Vagina (tissue), 2 donors: ENCODE measurements at places on chromosomes 6 and 20.

DNA sequence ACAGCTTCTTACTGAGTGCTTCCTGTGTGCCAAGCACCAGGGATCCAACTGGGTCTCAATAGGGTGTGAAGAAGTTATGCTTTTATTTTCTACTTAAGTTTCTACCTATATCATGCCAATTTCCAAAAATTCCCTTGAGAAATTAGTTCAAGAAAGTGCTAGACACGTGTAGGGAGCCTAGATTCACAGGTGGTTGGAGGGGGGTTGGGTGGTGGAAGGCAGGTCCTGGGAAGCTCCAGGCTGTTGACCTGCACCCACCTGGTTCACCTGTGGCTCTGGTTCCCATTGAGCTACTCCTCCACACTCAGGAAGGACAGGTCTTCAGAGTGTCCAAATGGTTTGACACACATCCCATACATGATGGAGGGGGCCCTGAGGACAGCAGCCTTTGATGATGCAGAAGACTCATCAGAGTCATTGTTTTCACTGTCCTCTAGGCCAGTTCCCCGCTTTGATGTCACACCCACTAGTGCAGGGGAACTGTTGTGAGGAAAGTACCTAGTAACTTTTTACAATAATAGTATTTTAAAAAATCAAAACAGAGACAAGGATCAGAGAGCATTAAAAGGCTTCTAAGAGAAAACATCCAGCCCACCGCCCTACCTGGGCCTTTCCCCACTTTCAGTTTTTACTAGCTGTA, 39.8 kb upstream of the MYL9 start:
- H3K27ac ChIP-seq: no peak overlapping the region
- no peak overlapping the region for H3K4me3 ChIP-seq
- no peaks in the 10 kb centered on the region for H3K4me1 ChIP-seq

DNA sequence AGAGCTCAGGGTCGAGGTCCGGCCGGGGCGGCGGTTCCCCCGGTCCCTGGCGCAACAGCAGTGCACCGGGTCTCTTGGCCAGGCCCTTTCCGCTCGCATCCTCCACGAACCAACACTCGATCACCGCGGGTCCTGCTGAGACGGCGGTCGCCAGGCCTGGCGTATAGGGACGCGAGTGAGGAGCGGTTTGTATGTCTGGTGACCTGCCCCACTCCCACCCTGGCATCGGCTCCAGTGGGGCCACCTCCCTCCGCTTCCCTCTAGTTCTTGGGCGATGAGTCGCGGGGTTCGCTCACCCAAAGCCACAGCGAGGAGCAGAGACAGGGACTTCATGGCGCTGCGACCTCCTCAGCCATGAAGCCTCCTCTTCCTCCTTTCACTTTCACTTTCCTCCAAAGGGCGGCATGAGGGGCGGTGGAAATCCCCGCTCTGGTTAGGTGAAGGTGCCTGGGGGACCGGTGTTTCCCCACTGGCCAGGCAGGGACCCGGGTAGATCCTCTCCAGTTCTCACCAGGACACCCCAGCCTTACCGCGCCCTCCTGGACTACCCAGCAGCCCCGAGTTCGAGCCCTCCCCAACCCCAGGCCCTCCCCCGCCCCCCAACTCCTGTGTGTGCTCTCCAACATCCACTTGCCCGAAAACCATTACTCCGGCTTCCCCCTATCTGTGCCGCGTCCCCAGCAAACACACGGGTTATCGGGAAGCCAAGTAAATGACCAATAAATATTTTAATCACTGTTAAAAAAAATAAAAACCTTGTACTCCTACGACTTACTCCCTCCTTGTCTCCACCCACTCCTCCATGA, at the start of gene TAPBP:
TAPBP (minus strand) TSS at position 370 of the 806 bp plus-strand sequence; CDS start at position 333, 37 bp downstream.
- no peak for DNase-seq
- no peaks in the 10 kb centered on the region for H3K36me3 ChIP-seq
- H3K4me1 ChIP-seq: peaks cover 61% of the 10 kb centered on the region
- no peaks in the 10 kb centered on the region for H3K27me3 ChIP-seq
- H3K4me3 ChIP-seq: peak within 1 kb of the TSS; percentile 73

DNA sequence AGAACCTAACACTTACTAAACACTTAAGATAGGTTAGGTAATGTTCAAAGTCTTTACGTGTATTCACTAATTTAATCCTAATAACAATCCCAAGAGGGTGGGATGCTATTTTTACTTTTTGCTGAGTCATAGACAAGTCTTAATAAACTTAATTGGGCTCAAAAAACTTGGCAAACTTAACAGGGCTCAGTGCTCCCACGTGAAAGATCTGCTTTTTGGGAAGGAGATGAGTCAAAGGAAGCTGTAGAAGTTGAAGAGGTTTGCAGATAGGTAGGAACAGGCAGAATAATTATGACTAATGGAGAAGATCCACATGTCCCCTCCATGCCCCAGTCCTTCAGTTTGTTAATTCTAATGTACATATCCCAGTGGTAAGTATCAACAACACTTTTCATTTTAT, 44.5 kb upstream of the STMND1 start:
- no peaks in the 10 kb centered on the region for H3K36me3 ChIP-seq
- H3K27ac ChIP-seq: no peak overlapping the region
- no peaks in the 10 kb centered on the region for H3K4me1 ChIP-seq
- DNase-seq: no peak

DNA sequence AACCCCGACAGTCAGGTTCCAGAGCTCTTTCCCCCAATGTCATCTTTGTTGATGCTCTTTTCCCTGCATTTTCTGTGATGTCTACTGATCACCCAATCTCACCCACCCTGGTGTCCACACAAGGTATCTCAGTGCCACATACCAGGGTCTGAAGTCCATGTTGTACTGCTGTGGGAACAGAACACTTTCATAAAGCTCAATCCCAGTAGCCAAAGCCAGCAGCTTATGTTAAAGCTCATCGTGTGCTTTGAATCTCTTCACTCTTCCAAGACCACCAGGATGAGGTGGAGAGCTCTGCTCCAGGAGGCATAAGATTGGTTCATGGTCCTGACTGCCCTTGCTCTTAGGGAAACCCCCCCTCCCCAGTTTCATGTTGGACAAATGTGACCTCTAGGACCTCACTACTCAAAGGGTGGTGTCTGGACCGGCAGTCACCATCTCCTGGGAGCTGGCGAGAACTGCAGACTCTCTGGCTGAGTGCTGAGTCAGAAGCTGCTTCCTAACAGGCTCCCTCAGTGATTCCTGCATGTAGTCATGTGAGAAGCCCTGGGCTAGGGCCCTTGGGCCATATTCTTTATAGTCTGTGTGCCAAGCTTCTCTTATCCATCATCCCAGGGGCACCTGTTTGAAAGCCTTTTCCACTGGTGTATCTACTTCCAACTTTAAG, 13.4 kb upstream of the CPNE5 start:
- peak overlapping the region; percentile 60 for H3K27ac ChIP-seq
- no peak for DNase-seq
- H3K36me3 ChIP-seq: peaks cover 7% of the 10 kb centered on the region

- DNase-seq: no peak
- no peak overlapping the region for H3K27ac ChIP-seq
- H3K27me3 ChIP-seq: no peaks in the 10 kb centered on the region
- H3K4me1 ChIP-seq: no peaks in the 10 kb centered on the region
- no peak overlapping the region for H3K4me3 ChIP-seq
Observed at GRCh38 chr6:83417880-83418663, 12.8 kb downstream of the ME1 start.

DNA sequence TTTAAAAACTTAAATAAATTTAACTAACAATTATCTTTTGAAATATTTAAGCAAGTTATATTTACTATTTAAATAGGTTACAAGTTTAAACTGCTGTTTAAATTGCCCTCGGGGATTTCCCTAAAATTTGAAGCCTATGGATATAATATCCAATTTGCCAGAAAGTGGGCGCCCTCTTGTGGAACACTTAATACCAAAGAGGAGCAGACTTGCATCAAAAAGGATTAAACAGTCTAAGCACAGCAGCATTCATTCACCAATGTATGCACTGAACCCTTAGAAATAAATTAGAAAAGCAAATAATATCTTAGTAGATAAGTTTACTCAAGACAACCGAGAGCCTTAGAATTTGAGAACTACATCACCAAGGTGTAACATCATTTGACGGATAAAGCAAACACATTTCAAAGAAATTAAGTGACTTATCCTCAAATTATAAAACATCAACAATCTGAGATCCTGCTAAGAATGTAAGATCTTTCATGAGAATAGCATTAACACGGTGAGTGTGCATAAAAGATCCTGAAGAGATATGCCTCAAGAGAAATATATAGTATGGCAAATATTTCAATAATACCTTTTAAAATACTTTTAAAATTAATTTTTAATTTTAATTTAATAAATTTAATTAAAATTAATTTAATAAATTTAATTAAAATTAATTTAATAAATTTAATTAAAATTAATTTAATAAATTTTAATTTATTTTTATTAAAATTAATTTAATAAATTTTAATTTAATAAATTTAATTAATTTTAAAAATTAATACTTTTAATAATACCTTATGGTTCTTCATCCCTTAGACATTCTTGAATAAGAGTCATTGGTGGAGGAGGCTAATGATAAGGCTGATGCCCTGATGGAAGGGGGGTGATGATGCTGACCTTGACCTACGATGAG, 11.5 kb upstream of the MEP1A start:
- H3K27me3 ChIP-seq: no peaks in the 10 kb centered on the region
- H3K4me1 ChIP-seq: no peaks in the 10 kb centered on the region
- H3K4me3 ChIP-seq: no peak overlapping the region
- no peaks in the 10 kb centered on the region for H3K36me3 ChIP-seq

DNA sequence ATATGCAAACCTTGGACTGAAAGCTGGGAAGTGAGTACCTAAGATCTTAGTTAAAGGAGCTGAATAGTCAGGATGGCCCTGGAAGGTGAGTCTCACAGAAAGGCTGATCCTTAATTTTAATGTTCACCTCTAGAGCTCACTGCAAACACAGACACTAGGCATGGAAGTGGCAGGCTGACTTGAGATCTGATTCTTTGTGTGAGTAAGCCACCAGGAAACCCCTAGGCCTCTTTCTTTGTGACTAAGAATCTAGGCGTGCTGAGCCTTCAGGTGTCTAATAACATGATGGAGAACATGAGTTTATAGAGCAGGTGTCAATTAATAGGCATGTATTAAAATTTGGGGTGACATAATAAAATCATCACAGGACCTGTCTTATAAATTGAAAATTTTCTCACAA, 642.2 kb downstream of the EYS start:
- no peaks in the 10 kb centered on the region for H3K27me3 ChIP-seq
- no peaks in the 10 kb centered on the region for H3K4me1 ChIP-seq
- H3K36me3 ChIP-seq: no peaks in the 10 kb centered on the region
- no peak overlapping the region for H3K4me3 ChIP-seq

DNA sequence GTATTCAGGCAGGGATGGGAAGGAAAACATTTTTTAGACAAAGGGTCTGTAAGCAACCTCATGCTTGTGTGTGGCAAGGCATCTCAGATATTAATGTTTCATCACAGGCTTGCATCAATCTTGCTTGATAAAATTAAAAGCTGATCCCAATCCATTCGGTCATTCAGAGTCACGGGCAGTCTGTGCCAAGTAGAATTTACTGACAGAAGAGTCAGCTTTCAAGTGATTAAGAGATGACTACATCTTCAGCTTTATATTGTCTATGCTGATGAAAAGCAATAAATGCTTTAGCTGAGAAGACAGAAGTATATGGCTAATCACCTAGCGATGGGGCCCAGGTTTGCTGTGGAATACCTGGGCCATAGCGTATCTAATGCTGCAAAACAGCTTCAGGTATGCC, 3.5 kb downstream of the PLEKHG1 start:
- no peaks in the 10 kb centered on the region for H3K27me3 ChIP-seq
- H3K4me1 ChIP-seq: peaks cover 24% of the 10 kb centered on the region
- no peak overlapping the region for H3K27ac ChIP-seq
- H3K4me3 ChIP-seq: no peak overlapping the region
- no peak for DNase-seq
